AG20443 (cell line): ENCODE measurements at places on chromosomes 5 and 9.
A peak's percentile ranks its signal among the peaks of the same experiment; 100 is the strongest.

DNA sequence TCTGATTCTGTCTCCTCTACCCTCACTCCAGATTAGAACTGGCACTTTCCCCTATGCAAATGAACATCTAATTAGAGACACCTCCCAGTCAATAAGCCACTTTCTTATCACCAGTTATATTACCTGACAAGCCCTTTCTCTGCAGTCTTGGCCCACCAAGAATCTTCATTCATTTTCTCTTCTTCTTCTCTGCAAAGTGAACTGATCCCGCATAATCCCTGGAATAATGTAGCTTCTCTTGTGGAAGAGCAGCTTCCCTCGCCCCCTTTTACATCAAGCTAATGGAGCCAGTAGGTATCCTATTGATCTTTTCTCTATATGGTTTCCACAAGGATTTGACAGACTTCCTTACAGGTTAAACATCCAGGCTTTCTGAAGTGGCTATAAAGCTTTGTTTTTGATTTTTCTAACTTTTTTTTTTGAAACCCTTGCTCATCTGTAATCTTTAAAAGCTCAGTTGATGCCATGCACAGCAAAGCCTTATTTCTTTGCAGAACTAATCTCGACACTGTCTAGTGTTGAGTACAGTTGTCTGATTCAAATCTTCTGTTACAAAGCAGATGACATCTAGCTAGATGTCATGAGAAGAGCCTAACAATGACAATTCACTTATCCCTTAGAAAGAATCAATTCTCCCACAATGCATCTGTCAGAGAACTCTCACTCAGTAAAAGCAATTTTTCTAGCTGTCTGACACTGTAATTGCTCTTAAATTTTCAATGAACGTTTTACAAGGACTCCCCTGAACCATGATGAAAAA lies 281.4 kb downstream of the ISL1 start:
- DNase-seq, result no peak

DNA sequence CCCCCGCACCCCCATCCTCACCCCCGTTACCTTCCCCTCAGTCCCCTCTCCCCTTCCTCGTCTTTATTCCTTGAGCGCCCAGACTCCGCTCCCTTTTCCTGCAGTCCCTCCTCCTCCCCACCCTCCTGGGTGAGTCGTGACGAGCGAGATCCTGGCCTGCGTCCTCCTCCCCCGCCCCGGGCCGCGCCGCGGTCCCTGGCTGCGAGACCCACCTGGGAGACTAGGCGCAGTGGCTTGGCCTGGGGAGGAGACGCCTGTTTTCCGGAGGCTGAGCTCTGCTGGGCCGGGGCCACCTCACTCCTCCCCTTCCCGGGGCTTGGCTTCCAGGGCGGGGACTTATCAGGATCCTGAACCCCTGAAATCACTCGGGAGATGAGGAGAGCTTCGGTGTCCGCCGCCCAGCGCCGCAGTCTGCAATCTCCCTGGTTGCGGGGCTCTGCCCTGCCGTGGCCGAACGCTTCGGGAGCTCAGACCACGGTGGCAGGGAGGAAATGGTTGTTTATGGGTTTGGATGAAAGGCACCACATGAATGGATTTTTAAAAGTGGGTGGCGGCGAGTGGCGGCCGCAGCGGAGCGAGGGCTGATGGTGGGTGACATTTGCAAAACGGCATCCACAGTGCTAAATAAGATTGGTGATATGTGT lies 984 bp downstream of the STXBP1 start:
- DNase-seq, result peak; percentile 77

- no peak for DNase-seq
These were observed 457.5 kb downstream of the TAF11L14 start for GRCh38 chr5:18091758-18092157.

- peak; percentile 21 for DNase-seq
These were observed 35.0 kb downstream of the RANBP17 start for GRCh38 chr5:170896779-170897178.

DNA sequence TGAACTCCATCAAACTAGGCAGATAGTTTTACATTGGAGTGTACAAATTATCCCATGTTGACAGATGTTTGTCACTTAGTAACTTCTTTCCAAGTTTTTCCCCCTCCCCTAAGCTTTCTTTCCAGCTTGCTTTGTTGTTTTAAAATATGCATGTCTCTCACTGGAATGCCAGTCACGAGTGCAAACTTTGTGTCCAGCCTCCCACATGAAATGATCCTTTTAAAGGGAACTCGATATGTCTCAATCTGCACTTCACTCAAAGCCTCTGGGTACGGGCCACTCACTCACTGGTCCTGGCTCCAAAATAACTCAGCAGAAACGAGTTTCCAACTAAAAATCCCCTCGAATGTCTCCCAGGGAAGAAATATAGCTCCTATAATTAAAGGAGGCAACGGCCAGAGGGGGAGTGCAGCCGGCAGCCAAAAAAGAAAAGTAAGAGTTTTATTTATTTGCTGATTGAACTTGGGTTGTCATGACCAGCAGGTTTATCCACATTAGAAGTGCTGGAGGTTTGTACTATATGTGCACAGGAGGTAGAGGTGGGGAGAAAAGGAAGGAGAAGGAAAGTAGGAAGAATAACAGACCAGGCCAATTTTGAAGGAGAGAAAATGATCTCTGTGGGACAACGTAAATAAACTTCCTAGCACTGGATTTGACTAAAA lies 17.5 kb downstream of the NR2F1 start:
- DNase-seq, result no peak

DNA sequence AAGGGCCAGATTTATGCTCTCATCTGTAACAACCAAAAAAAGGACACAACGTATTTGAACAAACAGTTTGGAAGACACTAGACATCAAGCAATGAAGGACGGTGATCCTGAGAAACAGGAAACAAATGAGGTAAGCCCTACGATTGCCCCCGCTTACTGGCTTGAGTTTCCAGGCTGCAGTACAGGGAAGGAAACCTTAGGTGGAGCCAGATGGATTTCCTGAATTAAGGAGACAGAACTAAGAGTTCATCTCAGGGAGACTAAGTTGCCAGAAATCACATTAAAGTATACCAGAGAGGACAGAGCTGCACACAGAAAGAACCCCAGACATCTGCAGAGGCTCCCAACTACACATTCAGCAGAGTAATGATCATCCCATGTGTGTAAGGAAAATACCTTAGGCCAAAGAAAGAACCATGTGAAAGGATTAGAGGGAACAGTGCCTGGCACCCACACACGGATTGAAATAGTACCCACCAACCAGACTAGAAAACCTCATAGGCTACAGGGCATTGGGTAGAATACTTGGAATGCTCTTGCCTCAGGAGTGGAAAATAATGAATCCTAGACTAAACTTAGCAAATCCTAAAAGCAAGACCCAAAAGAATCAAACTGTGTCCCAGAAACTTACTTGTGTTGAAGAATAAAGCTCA lies 99.3 kb upstream of the NIPBL start:
- peak; percentile 27 for DNase-seq

DNA sequence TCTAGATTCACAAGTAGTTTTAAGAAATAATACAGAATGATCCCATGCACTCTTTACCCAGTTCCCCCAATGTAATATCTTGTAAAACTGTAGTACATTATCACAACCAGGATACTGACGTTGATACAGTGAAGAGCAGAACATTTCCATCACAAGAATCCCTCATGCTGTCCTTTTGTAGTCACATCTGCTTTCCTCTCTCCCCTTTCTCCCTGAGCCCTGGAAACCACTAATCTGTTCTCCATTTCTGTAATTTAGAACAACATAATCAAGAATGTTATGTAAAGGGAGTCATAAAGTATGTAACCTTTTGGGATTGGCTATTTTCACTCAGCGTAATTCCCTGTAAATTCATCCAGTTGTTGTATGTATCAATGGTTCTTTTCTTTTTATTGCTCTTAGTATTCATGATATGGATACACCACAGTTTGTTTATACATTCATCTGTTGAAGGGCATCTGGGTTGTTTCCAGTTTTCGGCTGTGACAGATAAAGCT lies 61.1 kb downstream of the ERCC6L2 start:
- no peak for DNase-seq

DNA sequence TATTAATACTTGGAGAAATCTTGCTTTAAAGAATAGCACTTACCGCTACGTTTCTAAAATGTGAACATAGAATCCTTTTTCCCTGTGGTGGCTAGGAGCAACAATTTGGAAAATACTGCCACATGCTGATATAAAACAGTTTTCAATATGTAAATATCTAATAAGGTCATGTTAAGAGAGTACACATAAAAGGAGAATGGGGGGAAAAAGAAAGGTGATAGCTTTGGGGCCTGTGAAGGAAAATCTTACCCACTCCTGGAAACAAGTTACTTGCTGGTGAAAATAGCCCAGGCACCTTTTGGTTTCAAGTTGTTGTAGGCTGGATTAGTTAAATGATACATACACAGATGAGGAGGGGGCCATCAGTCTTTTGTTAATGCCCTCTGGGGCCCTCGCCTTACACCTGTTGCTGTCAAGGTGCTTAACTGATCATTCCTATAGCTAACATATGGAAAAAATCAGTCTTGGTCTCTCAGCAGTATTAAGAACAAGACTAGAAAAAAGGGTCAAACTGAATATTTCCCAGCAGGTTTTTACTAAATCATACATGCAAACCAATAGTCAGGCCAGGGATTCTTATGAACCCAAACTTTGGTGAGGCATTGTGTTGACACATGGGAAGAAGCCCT lies 24.1 kb downstream of the FYB1 start:
- no peak for DNase-seq

DNA sequence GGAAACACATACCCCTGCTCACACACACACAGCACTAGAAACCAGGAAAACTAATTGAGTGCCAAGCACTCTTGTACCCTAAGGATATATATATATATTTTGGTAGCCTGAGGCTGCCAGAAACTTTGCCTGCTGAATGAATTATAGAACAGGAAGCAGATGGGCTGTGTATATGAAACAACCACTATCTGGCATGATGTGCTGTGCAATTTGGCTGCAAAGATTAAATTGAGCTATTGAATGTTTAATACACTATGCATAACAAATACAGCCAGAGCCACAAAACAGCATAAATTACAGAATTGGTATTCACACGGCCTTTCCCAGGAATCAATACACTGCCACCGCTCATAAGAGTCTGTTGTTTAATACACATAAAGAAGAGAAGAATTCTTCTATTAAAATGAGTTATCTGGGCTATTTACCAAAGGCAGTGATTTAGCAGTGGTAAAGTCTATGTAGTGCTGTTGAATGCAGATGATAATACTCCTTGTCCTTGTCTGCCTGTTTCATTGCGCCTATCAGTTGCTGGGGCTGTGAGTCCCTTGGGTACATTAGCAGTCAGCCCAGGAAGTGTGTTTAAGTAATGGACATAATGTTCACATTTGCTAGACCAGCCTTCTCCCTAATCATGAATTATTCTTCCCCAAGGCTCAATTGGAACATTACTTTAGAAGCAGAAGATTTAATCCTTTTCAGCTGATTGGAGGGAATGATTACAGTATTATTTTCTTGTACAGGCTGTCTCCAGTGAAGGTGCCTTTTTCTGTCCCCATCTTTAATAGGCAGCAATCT lies 294.3 kb downstream of the TLE1 start:
- DNase-seq, result no peak

GRCh38 chr5:73938280-73938937 lies 312.4 kb downstream of the ARHGEF28 start:
- peak; percentile 86 for DNase-seq

- DNase-seq, result no peak
These were observed 10.3 kb upstream of the FBXL7 start for GRCh38 chr5:15489571-15490235.

DNA sequence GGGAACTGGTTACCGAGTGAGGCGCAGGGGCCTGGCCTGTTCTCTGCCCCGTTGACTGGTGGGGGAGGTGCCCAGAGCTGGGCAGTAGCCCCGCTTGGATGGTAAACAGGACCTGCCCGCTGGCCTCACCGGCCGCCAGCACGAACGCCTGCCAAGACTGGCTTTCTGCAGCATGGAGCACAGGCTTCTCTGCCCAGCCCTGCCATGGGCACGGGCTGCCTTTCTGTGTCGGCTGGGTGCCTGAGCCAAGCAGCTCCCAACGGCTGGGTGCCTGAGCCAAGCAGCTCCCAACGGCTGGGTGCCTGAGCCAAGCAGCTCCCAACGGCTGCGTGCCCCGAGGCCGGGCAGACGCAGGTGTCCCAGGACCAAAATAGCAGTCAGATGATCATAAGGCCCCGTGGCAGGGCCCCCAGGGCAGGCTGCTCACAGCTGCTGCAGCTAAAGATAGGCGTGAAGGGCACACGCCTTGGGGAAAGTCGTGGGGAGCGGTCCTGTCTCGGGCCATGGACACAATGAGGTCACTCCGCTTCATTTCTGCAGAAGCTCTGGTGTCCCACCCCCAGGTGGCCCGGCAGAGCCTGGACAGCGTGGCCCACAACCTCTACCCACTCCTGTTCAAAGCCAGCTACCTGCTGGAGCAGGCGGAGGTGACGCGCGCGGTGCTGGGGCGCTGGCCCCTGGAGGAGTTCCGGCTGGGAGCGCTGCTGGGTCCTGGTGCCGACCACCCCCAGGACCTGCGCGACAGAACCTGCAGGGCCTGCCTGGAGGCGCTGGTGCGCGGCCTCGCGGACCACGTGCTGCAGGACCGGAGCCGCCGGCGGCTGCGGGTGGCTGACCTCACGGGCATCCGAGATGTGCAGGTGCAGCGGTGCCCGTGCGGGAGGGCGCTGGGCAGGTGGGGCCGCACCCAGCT lies at the start of gene LRRC14B:
Gene LRRC14B, plus strand, starts transcription at position 460 of the 913 bp plus-strand sequence. Its CDS starts 44 bp downstream, at position 504.
- DNase-seq, result no peak

DNA sequence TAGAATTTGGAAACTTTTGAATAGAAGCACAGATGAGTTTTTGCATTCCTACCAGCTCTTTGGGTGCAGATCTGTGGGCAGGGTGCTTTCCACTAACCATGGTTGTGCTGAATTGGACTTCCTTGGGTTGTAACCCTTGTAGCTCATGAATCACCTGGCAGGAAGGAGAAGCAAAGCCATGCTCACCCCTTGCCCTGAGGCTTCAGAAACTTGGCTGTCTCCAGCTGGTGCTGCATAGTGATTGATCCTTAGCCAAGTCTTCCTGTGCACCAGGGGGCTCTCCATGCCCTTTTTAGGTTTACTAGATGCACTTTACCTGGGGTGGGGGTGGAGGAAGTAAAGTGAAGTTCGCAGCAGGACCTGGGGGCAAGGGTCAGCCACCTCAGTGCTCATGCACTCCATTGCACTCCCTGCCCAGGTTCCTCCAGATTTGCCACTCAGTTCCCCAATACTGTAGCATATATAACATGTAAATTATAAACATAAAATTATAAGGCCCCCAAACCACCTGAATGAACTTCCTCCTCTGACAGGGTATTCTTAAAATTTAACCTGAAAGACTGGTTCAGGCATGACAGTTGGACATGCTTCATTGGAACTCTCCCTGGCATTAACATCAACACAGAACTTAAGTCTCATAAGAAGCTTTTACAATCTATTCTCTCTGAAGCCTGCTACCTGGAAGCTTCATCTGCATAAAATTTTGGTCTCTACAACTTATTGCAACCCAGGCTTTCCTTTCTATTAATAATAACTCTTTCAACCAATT lies 25.8 kb upstream of the IFNA14 start:
- DNase-seq, result no peak

- DNase-seq, result no peak
These were observed 50.4 kb downstream of the RASGRF2 start for GRCh38 chr5:81010336-81011169.
